Common myeloid progenitor, CD34-positive (primary cell): ENCODE measurements at places on chromosomes 5 and 9.

DNA sequence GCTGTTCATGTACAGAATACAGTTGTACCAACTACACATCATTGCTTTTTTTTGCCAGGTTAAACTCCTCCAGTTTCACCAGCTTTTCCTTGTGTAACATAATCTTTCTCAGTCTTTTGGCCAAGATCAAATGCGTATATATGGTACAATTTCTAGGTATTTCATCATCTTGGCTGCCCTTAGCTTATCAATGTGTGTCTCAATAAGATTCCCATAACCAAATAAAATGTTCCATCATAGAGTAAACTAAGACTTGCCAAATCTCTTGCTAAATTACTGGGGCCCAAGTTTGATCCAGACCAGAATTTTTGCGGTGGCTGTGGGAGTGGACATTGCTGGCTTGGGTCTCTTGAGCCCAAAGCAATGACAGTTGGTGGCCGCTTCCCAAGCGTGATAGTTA lies 24.3 kb upstream of the ERBIN start:
- DNase-seq, result no peak

DNA sequence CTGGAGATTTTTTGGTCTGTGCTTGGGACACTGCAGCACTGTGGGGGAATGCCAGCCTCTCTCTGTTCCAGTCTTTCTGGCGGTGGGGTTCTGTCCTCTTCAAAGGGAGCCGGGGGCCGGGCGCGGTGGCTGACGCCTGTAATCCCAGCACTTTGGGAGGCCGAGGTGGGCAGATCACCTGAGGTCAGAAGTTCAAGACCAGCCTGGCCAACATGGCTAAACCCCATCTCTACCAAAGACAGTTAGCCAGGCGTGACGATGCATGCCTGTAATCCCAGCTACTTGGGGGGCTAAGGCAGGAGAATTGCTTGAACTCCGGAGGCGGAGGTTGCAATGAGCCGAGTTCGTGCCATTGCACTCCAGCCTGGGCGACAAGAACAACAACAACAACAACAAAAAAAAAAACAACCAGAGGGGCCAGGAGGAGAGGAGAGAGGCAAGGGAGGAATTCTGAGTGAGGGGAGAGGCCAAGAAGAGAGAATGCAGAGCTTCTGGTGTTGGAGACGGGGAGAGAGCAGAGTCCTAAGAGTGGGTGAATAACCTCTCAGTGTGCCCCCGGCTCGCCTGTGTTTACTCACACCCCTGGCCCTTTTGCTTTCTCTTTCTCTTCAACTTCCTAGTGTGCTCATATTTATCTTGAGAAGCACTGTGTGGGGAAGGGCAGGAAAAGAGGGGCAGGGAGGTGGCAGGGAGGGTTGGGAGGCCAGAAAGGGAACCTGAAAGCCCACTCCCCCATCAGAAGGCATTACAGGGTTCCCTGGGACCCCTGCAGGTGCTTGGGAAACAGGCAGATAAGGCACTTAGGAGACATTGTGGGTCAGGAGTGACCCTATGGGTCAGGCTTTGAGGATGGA lies 3.2 kb upstream of the SET start:
- peak; percentile 60 for DNase-seq

DNA sequence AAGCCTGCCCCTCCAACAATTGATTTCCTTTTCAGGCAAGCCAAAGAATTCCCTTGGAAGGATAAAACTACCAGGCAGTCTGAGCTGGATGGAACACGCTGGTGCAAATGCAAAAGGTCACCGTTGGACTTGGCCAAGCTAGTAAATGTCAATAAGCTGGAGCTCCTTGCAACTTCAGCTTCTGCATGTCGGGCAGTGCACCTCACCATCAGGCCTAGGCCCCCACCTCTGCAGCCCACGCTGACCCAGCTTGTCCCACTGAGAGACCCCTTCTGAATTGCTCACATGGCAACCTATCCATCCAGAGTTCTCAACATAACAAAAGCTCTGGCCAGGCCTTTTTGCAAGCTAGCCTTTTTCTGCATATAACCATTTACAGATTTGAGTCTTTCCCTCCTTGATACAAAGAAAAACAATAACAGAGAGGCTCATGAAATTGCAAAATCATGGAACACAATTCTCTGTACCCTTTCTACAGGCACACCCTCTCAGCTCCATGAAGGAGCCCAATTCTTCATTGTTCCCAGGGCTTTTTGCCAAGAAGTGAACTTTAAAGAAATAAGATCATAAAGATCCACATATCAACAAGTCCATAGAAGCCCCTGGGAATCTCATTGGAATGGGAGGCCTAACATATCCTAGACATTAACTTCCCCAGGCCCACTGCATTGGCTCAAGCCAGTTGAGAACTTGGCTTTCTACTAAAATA lies 123.9 kb upstream of the SLIT3 start:
- no peak for DNase-seq

- no peak for DNase-seq
Measured at GRCh38 chr5:55578771-55579170, 44.0 kb upstream of the PLPP1 start.

DNA sequence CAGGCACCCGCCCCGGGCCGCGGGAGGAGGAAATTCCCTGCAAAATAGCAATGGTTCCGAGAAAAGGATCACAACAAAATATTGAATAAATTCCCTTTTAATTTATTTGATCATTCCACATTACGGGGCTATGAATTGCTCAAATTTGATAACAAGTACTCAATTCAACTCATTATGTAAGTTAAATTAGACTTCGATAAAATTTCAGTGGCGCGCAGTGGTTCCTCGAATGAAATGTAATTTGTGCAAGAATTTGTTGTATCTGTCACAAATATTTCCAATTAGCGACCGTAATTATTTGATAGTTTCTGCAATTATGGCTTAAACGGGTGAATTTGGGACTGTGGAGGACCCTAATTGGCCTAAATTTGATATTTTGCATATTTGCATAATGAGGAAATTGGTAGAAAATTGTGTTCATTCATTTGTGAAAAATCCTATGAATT lies 76.0 kb upstream of the TBCA start:
- DNase-seq, result no peak

DNA sequence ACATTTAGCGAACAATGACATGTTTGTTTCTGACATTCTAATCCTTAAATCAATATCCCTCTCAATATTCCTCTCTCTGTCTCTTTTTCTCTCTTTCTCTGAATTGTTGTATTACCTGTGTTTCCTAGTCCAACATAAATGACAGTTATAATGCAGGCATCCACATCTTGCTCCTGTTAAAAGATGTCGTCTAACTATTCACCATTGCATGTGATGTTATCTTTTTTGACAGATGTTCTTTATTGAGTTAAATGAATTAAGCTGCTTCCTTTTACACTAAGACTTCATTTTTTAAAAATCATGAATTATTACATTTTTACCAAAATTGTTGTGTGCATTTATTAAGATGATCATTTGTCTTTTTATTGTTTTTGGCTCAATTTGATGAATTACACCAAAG lies 527.5 kb downstream of the PRR16 start:
- no peak for DNase-seq

DNA sequence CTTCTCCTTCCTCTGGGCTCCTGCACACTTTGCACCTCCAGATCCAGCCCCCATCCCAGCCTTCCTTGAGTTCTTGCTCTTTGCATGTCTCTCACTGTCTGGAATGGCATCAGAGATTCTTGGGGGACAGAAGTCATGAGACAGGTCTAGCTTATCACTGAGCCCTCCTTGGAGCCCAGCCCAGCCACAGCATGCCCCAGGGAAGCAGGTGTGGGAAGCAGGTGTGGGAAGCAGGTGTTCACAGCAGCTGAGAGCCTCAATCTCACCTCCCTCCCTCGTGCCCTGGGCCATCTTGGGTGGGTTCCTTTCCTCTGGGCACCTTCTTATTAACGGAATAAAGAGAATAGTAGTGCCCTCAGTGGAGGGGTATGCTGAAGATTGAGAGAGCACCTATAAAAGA lies 27.2 kb downstream of the SLC6A7 start:
- DNase-seq, result no peak
